Right ventricle myocardium superior (tissue), 1 donor: ENCODE measurements at places on chromosomes 7 and 10. TPM values are rescaled to one million over a fixed set of nuclear protein-coding genes. Genes with fewer than 3 reads are reported as not detected.

CDK6 gene
- total RNA-seq = 22.3 TPM

- no peak for DNase-seq
Measured at GRCh38 chr10:35778306-35778705, 136.2 kb upstream of the FZD8 start.

TFPI2 gene
- total RNA-seq = 1.3 TPM

GRCh38 chr7:121336579-121336978 lies 7.8 kb downstream of the WNT16 start:
- no peak for DNase-seq

DNA sequence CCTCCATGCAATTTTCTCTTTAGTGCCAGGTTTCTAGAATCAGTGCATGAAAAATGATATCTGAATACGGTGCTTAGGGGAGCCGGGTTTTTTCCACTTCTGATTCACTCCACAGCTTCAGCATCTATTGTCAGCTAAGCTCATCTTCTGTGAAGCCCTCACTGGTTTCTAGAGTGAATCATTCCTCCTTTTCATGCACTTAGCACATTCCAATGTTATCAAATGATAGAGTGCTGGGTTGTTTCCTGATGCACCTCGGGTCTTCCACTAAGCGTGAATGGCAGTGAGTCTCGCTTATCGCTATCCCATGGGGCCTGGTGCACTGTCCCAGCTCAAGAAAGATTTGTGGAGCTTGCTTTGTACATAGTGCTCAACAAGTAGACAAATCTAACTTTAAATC lies 170.9 kb upstream of the RHEB start:
- no peak for DNase-seq

EN2 gene
- 0.11 TPM for total RNA-seq

DNA sequence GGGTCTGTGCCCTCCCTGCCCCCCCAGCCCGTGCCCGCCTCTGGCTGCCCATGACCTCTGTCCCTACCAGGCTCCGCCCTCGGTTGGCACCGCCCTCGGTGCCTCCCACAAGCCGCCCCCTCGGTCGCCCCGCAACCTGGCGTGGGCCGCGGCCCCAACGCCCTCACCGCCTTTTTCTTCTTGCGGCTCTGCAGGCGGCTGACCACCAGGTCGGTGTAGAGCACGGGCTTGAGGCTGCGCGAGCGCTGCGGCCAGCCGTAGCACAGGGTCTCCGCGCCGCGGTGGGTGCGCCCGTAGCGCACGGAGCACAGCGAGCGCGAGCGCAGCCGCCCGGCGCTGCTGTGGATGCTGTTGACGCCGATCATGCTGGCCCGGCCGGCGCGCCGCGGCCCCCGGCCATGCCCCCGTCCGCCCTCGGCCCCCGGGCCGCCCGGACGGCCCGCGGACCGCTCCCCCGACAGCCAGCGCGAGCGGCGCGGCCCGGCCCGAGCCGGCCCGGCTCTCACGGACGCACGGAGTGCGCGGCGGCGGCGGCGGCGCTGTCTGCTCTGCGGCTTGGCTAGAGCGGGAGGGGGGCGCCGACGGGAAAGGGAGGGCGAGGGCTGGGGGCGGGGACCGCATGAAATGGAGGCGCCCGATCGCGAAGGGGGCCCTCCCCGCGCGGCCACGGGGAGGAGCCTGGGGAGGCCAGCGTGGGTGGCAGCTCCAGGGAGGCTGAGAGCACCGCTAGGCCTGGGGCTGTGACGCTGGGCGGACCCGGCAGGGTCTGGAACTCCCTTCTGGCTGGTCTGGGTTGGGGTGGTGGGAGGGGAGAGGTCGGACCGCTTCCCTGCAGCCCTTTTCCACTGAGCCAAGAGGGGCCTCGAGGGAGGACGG lies 9.6 kb downstream of the PSD start:
- DNase-seq = no peak

DNA sequence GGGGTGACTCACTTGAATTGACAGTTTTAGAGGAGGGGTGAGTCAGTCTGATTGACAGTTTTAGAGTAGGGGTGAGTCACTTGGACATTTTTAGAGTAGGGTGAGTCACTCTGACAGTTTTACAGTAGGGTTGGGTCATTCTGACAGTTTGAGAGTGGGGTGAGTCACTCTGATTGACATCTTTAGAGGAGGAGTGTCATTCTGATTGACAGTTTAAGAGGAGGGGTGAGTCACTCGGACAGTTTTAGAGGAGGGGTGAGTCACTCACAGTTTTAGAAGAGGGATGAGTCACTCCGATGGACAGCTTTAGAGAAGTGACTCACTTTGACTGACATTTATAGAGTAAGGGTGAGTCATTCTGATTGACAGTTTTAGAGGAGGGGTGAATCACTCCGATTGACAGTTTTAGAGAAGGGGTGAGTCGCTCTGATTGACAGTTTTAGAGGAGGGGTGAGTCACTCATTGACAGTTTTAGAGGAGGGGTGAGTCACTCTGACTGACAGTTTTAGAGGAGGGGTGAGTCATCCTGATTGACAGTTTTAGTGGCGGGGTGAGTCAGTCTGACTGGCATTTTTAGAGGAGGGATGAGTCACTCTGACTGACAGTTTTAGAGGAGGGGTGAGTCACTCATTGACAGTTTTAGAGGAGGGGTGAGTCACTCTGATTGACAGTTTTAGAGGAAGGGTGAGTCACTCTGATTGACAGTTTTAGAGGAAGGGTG lies 595.9 kb downstream of the DNAJB6 start:
- DNase-seq = no peak
